ENCODE measurements at places on chromosomes 7 and 10.

GRCh38 chr10:90675621-90676020 lies 182.2 kb downstream of the HTR7 start:
- DNase-seq: no peak

- DNase-seq: no peak
Measured at GRCh38 chr7:155935005-155935557, 122.8 kb upstream of the SHH start.

DNA sequence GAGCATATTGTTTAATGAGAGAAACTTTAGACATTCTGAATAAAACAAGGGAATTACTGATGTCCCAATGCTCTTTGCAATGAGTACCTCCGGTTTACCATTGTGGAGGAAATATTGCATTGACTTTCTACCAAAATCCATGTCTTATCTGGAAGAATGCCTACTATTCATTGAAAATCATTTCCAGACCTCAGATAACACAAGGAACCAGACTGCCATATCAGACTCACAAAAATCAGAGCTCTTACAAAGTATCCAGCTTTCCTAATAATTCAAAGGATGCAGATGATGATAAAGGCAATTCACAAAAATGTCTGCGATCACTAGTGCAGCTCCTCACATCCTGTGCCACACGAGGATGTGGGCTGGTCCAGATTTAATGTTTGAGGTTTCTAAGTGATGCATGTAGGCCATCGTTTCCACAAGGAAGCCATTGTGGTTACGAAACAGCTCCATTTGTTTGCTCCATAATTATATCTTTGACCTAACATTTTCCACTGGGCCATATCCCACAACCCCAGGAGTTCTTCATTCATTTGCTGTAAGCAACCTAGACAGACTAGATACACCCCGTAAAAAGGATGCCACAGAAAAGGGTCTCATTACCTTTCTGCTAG lies 831.1 kb upstream of the C7orf33 start:
- no peak for DNase-seq

- DNase-seq: no peak
Measured at GRCh38 chr10:1540144-1540543, 197.2 kb downstream of the ADARB2 start.

DNA sequence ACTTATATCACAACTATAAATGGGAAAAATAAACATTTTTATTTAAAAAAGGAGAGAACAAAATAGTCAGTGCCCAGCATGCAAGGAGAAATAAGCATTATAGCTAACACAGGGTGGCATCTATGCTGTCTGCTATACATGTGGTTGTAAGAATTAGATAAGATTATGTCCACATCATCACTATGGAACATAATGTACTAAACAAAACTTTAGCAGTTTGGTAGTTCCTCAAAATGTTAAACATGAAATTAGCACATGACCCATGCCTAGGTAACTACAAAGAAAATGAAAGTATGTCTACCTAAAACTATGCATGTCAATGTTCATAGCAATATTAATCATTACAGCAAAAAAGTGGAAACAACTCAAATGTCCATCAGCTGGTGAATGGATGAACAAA lies 28.7 kb upstream of the RUFY2 start:
- no peak for DNase-seq

DNA sequence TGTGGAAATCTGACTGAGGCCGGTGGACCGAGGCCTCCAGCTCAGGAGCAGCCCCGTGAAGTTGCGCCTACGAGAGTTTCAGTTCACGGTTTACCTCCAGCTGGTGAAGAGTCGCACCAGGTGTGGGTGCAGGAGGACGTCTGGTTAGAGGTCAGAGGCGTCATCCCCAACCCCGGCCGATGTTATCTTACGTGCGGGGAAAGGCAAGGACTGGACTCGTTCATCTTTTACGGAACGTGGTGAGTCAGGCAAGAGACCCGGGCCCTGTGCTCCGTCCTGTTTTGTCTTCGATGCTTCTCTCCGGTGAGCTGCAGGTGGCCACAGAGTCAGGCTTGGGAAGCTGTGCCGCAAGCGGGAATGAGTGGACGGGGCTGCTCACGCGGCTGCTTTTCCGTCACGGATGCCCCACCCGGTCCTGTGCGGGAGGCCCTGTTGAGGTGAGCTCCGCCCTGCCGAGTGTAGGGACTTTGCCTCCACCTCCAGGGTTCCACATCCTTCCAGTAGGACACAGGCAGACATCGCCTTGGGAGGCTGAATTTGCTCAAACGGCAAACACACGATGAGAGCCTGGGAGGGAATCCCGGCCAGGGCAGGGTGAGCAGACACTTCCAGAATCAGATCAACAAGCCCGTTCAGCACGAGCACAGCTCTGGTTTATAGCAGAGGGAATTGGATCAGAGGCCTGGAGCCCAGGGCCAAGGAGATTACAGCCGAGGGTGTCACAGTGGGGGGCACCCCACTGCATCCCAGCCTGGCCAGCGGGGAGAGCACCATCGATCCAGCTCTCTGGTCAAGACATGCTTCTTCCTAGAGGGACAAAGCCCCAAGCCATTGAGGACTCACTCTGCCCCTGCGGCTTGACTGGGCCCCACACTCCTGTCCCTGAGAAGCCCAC lies 50.1 kb upstream of the INPP5A start:
- no peak for DNase-seq

DNA sequence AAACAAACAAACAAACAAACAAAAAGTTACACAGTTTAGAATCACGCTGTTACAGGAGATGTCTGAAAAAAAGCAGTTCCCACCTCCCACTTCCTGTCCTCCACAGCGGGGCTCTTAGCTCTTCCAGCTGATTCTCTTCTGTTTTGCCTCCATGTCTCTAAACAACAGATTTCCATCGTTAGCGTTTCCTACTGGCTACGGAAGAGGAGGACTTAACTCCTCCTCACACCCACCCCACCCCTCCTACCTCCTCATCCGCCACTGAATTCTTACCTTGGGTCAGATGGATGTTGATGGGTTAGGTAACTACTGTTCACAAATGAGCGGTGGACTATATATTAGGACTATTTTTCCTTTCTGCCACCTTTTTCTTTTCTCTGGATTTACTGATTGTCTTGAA lies 36.8 kb upstream of the NUB1 start:
- DNase-seq: no peak

DNA sequence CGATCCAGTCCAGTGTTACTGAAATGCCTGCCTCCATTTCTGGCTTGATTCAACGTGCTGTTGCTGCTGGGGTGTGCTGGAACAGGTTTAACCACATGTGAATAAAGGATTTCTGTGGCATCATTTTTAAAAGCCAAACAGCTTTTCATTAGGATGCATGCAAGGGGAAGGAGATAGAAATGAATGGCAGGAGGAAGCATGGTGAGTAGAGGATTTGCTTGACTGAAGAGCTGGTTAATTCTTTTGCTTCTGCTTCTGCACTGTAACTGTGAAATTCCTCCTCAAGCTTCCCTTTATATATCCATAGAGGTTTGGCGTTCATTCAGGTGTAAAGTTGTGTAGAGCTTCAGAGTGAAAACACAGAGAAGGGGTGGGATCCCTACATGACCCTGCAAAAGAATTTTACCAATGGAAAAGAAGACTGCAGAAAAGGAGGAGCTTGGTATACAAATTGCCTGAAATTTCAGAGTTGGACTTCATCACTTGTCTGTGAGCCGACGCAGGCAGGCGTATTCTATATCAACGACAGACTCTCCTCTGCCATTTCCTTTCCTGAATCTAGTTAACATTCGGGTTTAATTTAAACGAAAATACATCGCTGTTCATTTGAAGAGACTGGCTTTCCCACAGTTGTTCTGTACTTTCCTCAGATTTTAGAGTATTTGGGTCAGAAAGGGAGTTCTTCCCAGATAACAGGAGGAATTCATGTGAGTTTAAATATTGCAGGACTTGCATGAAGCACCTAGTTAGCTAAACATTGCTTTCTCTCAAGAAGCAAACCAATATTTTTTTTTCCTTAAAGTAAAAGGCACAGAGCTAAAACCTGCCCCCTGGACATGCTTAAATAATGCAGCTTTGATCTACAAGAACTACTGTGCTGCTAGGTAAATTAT lies at the start of gene SOSTDC1:
TSS of gene SOSTDC1 (minus strand) at position 270 of the 893 bp plus-strand sequence. CDS start at position 200, 70 bp downstream.
- peak; percentile 3 for DNase-seq

DNA sequence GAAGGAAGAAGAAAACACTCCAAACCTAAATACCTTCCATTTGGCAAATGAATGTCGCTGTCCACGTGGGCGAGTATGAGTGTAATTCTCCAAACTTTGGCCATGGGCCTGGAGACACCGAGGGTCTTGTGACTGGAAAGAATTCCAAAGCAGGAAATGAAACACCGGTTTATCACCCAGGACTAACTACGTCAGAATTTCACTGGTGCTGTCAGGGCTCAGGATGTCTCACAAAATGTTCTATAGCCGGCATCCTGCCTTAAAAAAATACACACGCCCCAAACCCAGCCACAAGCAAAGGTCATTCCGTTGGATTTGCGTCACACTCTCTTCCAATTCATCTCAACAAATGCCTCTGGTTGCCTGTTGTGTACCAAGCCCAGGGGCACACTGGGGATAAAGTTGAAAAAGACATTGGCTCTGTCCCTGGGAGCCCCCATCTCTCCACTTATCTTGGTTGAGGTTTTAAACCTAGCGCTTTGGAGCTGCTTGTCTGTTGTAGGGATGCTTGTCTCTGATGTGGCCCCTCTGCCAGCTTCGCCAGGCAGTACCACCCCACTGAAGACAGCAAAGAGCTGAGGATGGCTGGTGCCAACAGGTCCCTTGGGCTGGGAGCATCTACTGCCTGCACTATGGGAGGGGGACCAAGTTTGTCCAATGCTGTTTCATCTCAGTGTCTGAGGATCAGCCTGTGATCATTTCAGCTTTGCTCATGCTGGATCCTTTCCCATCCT lies 31.2 kb downstream of the GSTO2 start:
- DNase-seq: peak; percentile 98

- peak; percentile 17 for DNase-seq
Measured at GRCh38 chr10:89615824-89616223, 29.2 kb downstream of the PANK1 start.

GRCh38 chr10:11242443-11243387 lies 225.0 kb downstream of the CELF2 start:
- DNase-seq: peak; percentile 10

GRCh38 chr10:27245836-27246235 lies 5.2 kb upstream of the ACBD5 start:
- DNase-seq: peak; percentile 64

- DNase-seq: no peak
Measured at GRCh38 chr10:21912625-21913024, 90.9 kb downstream of the DNAJC1 start.

- no peak for DNase-seq
Measured at GRCh38 chr10:129905553-129905952, 58.5 kb downstream of the EBF3 start.

DNA sequence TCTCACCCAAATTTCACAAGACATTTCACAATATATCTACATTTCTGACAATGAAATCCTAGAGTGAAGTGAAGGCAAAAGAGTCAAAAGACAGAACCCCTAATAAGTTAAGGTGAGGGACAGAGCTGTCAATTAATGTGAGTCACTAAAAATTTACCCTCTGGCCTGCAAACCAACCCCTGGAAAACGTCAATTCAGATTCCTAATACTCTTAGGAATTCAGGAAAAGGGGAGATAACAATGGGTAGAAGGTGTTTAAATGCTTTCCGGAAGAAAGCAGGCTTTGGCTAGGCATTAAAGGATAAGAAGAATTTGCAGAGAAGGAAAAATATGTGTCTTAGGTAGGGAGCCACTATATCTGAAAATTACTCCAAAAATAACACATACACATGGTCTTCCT lies 299.6 kb downstream of the INHBA start:
- no peak for DNase-seq

- peak; percentile 72 for DNase-seq
Measured at GRCh38 chr10:62045765-62046521, 144.4 kb downstream of the ARID5B start.

DNA sequence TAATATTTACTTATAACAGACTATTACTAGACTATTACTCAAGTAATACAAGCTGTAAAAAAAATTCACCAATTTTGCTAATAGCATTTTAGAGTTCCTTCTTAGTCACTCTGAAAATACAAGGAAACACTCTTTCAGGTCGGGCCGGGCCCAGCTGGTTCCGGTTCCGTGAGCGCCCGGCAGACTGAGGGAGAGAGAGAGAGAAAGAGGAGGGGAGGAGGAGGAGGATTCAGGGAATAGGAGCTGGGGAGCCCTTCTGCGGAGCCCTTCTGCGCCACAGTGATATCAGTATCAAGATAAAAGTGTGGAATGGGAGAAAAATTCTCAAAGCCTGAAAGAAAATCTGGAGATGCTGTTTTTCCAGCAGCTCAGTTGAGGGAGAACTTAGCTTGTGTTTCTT lies 30.5 kb upstream of the BHLHA15 start:
- DNase-seq: no peak

DNA sequence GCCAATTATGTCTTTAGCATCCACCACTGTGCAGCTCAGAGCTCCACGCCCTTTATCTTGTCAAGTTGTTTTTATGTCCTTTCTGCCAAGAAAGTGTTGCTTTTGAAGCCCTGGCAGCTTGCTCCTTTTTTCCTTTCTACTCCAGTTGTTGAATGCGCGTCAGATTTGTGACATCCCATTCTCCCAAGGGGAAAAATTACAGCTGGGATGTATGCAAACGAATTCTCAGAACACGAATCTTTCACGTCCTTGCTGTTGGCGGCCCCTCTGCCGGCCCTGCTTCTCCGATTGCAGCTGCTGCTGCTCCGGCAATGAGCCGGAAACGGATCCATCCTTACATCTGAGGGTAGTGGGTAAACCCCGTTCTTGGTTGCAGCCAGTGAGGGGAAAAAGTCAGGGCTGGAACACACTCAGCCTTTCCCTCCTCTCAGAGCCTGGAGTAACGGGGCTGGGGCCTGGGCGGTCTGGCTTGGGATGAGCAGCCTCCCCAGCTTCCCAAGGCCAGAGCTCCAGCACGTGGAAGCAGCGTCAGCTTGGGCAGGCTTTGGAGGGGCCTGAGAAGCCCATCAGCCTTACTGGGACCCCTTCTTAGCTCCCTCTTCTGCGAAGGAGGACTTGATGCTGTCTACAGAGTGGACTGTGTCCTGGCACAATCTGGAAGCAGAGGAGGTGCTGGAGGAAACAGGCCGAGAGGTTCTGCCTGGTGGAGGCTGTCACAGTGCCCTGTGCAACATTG lies 79.0 kb upstream of the CHST15 start:
- no peak for DNase-seq

DNA sequence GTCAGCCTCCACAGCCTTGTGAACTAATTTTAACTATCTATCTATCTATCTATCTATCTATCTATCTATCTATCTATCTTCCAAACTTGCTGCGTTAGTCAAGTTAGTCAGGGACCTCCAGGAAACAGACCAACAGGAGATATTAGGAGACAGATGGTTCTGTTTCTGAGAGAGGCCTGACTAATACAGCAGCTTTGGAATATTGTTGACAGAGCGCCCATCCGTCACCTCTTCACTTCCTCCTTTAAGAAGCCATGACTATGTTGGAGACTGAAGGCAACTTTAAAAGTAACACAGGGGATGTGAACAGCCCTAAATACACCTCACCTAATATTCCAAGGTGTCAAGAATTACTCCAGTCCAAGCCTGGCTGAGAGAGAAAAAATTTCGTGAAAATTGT lies 280.9 kb upstream of the IGFBP3 start:
- DNase-seq: no peak

DNA sequence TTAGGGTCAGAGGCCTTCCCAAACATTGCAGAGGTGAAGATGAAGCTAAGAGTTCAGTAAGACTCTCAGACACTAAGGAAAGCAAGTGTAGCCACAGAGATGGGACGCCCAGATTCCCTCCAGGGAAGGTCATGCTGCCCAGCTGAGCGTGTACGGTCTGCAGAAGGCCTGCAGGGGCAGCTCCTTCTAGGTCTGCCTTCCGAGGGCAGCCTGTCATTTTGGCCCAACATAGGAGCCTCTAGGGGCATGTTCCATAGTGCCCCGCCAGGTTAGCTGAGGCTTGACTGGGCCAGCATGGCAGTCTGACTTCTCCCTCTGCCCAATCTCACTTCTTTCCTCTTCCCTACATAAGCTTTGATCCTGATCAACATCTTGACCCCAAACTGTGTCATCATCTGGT lies 130.7 kb downstream of the PIP4K2A start:
- no peak for DNase-seq

Measured in dermis blood vessel endothelial cell (primary cell).